NCI-H460 (cell line): ENCODE measurements at places on chromosomes 2 and 18.

DNA sequence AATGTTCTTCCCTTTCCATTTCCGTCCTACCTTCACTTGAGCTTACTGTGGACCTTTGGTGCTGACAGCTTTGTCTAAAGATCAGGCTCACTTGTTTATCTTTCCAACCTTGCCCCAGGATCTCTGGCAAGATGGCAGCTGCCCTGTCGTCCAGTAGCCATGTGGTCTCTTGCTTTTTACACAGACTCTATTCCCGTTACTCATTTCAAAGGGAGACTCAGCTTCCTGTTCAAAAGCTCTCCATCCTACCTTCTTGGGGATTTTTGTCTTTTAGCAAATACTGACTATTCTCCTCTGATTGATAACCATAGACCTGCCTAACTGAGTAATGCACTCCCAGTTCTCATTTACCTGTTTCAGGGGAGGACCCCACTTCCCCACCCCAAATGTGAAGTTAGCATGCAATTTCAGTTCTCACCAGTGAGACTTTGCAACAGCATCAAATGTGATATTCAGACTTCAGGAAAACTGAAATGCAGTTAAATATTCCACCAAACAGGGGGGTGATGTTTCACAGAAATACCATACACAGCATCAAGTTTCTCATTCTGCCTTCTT lies 184.4 kb downstream of the MYO3B start:
- DNase-seq = no peak

DNA sequence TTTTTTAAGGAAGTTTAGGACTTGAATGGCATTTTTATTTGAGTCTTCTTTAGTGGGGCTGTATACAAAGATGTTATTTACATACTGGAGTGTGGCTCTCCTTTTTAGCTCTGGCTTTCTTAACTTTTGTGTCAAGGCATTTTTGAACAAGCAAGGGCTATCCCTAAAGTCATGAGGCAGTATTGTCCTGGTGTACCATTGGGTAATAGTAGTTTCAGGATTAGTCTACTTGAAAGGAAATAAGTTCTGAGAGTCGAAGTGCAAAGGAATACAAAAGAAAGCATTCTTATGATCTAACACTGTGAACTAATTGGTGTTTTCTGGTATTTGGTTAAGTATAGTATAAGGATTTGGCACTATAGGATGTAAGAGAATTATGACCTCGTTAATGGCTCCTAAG lies 1.9 kb upstream of the CYP27A1 start:
- DNase-seq = no peak

DNA sequence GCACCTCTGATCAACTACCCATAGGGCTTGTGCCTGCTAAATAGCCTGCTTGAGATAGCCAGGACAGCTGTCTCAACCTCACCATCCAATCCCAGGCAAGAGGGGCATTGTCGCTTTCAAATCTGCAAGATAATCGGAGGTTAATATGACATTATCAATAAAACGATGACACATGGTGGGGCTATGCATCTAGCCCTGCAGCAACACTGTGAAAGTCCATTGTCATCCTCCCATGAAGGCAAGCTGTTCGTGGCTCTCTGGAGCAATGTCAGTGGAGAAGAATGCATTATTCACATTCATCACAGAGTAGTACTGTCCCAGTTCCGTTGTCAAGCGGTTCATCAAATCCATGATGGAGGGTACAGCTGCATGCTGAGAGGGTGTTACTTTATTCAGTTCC lies 18.9 kb upstream of the KLHL23 start:
- DNase-seq = no peak

GRCh38 chr18:55582325-55582724 lies 5.7 kb downstream of the TCF4 start:
- DNase-seq = no peak

- no peak for DNase-seq
Observed at GRCh38 chr18:47985866-47986265, 55.4 kb upstream of the SMAD2 start.

DNA sequence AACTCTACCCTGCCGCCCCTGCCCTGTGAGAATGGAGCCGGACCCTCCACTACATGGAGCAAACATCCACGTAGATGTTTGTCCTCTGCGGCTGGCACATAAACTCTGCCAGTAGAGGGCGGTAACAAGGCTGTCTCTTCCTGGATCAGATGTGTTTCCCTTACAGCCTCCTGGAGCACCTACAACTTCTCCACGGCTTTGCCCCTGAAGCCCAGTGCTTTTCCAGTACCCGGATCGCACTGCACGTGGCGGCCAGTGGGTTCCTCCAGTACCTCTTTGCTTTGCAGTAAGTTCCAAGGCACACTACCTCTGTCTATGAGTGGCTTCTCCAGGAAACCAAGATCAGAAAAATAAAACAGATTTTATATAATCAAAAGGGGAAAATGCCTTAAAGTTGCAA lies 651.3 kb downstream of the DCDC2C start:
- peak; percentile 20 for DNase-seq

- no peak for DNase-seq
Observed at GRCh38 chr2:84451579-84451978, 7.5 kb downstream of the SUCLG1 start.

- DNase-seq = no peak
Observed at GRCh38 chr2:167380555-167380954, 492.3 kb downstream of the XIRP2 start.

GRCh38 chr18:41128545-41128944 lies 826.5 kb upstream of the PIK3C3 start:
- no peak for DNase-seq

DNA sequence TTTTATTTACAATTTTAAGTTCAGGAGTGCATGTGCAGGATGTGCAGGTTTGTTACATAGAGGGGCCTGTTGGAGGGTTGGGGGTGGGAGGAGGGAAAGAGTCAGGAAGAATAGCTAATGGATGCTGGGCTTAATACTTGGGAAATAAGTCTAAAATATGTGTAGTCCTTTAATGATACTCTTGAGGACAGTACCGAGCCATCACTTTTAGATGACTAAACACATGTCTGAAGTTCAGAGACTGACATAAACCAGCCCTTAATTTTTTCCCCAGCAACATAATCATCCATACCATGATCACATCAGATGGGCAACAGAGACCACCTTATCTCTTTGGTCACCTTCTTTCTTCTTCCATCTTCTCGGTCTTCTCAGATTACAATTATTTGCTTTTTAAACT lies 189.1 kb upstream of the COL3A1 start:
- DNase-seq = no peak

- DNase-seq = no peak
Observed at GRCh38 chr2:240553956-240554480, 3.8 kb downstream of the ANKMY1 start.

- no peak for DNase-seq
Observed at GRCh38 chr2:159156834-159157233, 129.7 kb downstream of the WDSUB1 start.

- no peak for DNase-seq
Observed at GRCh38 chr2:26620031-26620605, 21.0 kb downstream of the CIB4 start.

DNA sequence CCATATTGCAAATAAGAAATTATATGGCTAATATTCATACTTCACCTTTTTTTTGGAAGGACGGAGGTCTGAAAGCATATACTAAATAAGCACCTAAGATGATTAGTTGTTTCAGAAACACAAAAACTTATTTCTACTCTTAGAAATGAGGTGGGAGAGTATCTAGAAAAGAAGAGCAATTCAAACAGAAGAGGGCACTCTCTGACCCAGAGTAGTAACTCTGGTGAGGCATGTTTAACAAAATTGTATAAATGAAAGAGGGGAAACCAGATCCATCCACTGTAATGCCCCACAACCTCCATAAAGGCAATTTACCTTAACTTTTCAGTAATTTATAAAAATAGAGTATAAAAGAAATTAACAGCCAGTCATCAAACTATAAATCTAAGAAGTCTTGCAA lies 669.6 kb upstream of the VRK2 start:
- no peak for DNase-seq

GRCh38 chr2:47907039-47907781 lies 912 bp upstream of the FBXO11 start:
- no peak for DNase-seq

DNA sequence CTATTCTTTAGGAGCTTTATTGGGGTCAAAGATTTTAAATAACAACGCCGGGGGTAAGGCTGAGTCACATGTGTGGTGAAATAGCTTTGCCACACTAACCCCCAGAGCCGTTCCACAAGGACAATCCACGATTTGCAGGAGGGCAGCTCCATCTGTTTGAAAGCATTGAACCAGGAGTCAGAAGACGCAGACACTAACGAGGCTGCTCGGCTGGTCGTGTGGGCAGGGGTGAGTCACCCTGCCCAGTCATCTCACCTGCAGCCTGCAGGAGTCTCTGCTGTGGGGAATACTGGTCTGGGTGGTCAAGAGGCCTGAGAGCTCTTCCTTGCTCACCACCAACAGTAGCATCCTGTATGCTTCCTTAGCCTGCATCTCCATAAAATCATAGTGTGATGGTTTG lies 149.2 kb upstream of the NCK2 start:
- no peak for DNase-seq

GRCh38 chr18:9994701-9995235 lies 81.0 kb downstream of the VAPA start:
- no peak for DNase-seq

DNA sequence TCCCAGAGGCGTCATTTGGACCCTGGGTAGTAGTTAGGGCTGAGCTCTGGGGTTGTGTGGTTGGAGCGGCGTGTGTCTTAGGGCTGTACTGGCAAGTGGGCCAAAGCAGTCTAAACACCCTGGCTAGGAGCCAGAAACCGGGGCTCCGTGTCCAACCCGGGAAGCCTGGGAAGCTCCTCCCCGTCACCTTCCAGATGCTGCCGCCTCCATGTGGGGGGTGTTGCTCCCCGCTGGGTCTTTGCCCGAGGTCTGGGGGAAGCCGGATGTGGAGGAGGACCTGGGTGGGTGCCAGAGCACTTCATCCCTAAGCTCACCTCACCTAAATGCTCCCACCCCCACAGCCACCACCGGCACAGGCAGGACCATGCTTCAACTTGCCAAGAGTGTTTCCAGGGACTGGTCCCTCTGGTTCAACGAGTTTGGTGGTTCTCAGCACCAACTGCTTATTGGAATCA lies 25.4 kb downstream of the TET3 start:
- no peak for DNase-seq

DNA sequence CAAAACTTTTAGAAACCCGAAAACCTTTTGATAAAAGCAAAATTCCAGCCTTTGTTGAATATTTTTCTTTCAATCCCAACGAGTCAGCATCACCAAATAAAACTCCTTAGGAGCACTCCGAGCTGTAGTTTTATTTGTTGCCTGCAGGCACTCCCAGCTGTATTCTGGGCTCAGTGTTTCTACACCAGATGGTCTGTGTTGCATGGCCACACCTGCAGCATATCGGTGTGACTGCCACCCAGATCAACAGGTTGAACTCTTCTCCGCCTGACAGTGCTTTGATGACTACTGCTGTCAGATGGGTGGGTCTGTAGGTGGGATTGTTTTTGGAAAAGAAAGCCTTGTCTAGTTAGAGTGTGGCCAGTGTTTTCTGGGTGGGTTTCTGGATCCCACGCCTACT lies 32.7 kb downstream of the APCDD1 start:
- no peak for DNase-seq

GRCh38 chr2:216210701-216211540 lies 101.8 kb downstream of the XRCC5 start:
- DNase-seq = no peak

DNA sequence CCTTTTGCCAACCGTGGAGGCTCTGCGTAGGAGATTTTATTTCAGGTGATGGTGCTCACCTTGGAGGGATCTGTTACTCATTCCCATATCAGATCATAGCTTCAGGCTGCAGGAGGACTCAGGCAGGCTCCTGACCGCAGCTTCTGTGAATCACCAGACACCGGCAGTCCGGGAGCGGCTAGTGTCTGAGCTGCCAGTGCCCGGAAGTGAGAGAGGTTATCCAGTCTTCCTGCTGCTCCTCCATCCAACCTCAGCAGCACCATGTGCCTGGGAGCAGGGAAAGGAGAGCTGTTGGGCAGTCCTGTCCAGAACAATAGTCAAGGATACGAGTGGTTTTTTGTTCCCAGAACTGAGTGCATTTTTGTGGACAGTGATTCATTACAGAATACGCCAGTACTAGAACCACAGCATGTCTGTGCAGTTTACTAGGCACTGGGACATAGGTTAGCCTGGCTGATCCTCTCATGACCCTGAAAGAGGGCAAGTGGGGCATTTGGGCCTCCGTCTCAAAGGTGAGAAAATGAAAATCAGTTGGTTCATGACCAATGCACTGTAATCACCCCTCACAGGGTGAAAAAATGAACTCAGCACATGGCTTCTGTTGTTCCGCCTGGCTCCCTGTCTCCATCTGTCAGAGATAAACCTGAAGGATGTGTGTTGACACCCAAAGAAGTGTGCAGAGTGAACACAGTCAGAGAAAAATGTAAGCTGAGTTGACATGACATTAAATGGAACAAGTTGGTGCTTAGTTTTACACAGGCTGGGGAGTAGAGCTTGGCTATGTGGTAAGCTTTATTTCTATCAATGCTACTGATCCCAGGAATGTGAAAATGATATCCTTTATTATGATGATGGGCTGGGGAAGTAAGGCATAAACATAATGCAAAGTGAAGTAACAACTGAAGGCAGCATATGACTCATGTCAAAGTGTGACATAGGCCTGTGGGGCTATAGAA lies 12.2 kb downstream of the FHOD3 start:
- DNase-seq = no peak

GRCh38 chr2:34547340-34547739 lies 948.2 kb upstream of the FAM98A start:
- no peak for DNase-seq
